H1 (cell line): ENCODE measurements at places on chromosomes 1 and 21. TPM values are rescaled to one million over a fixed set of nuclear protein-coding genes. Genes with fewer than 3 reads are reported as not detected.

Gene NUAK2
- 12.7 and 12.9 TPM in 2 replicates for total RNA-seq

DNA sequence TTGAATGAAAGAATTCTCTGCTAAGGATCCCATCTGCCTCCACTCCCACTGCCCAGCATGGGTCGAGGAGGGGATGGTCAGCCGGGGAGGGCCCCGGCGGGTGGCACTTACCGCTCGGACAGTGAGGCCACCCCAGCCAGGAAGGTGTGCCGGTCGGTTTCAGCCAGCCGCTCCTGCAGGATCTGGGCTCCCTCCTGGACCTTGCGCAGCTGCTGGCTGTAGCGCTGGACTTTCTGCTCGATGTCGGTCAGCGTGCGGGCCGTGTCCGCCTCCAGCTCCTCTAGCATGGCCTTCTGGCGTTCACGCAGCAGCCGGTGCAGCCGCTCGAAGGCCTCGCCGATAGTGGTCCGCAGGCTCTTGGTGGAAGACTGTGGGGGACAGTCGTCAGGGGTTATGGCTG, 22.3 kb downstream of the TRIM62 start:
- H3K27ac ChIP-seq = no peak overlapping the region
- no peak overlapping the region for H3K4me3 ChIP-seq
- peaks cover 4% of the 10 kb centered on the region; the same call in 1 of the 2 replicates for H3K36me3 ChIP-seq
- peaks cover 23% of the 10 kb centered on the region for H3K4me1 ChIP-seq

Gene BRDT
- total RNA-seq = not detected in 2 replicates

- DNase-seq = no peak
- H3K27me3 ChIP-seq = no peaks in the 10 kb centered on the region
- H3K36me3 ChIP-seq = no peaks in the 10 kb centered on the region
- H3K4me1 ChIP-seq = no peaks in the 10 kb centered on the region
- H3K27ac ChIP-seq = no peak overlapping the region
Observed at GRCh38 chr1:116064616-116065015, 46.6 kb upstream of the MAB21L3 start.

- H3K4me3 ChIP-seq = no peak overlapping the region
- H3K36me3 ChIP-seq = no peaks in the 10 kb centered on the region; the same call in 1 of the 2 replicates
- no peak for DNase-seq
- no peak overlapping the region for H3K27ac ChIP-seq
Observed at GRCh38 chr1:116943438-116943837, 33.7 kb downstream of the PTGFRN start.

DNA sequence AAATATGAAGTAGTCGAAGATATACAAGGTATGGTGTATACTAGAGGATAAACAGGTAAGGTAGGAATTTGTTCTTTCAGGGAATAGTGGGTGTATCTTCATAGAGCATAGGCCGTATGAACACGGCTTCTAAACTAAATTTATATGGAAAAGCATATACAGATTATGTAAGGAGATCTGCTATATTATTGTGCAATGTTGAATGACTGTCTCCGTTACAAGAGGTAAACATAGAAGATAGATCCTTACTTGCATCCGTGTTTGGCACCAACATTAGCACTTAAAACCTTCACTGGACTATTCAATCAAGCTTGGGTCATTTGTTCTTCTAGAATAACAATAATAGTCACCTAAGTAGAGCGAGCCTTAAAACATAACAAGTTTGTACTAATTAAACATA, 45.9 kb downstream of the CLEC20A start:
- no peaks in the 10 kb centered on the region for H3K27me3 ChIP-seq
- H3K36me3 ChIP-seq = peaks cover 3% of the 10 kb centered on the region; the same call in 1 of the 2 replicates
- H3K27ac ChIP-seq = no peak overlapping the region
- H3K4me1 ChIP-seq = no peaks in the 10 kb centered on the region

Gene TFF3
- 1.7 TPM in 1 of 2 replicates, not detected in the other for total RNA-seq

GRCh38 chr1:42146626-42147320, 6.4 kb upstream of the GUCA2B start:
- DNase-seq = peak; percentile 62
- no peaks in the 10 kb centered on the region for H3K27me3 ChIP-seq
- H3K36me3 ChIP-seq = no peaks in the 10 kb centered on the region
- H3K27ac ChIP-seq = no peak overlapping the region
- H3K4me3 ChIP-seq = no peak overlapping the region

DNA sequence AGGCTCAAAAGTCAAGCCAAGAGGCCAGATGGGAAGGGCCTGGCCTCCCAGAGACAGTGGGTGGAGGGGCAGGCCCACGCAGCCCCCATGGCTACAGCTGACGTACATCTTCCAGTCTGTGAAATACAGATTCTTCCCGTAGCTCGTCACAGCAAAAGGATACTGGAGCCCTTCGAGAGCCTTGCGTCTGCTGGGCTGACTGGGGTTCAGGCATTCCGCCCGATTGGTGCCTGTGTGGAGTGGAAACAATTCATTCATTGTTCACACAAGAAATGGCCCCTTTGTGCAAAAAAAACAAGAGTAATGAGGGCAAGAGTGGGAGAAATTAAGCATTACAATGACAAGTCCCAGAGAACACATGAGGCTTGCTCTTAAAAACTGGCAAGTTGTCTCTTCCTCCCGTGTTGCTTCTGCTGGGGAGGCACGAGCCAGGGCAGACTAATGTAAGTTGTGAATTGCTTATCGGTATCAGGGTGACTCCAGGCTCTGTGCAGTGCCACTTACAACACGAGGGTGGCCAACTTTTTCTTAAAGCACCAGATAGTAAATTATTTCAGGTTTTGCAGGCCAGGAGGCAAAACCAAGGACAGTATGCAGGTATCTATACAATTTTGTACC, 85.1 kb downstream of the NID1 start:
- H3K4me1 ChIP-seq = no peaks in the 10 kb centered on the region
- no peak overlapping the region for H3K4me3 ChIP-seq
- DNase-seq = no peak
- H3K27ac ChIP-seq = no peak overlapping the region

GRCh38 chr21:35517865-35518264, 468.8 kb upstream of the RUNX1 start:
- no peak overlapping the region for H3K27ac ChIP-seq
- no peak for DNase-seq
- no peak overlapping the region for H3K4me3 ChIP-seq

GRCh38 chr1:46532498-46533178, 18.8 kb downstream of the KNCN start:
- DNase-seq = no peak
- H3K27ac ChIP-seq = no peak overlapping the region
- peak overlapping the region; percentile 16; the same call in 1 of the 2 replicates for H3K4me3 ChIP-seq
- no peaks in the 10 kb centered on the region for H3K4me1 ChIP-seq

DNA sequence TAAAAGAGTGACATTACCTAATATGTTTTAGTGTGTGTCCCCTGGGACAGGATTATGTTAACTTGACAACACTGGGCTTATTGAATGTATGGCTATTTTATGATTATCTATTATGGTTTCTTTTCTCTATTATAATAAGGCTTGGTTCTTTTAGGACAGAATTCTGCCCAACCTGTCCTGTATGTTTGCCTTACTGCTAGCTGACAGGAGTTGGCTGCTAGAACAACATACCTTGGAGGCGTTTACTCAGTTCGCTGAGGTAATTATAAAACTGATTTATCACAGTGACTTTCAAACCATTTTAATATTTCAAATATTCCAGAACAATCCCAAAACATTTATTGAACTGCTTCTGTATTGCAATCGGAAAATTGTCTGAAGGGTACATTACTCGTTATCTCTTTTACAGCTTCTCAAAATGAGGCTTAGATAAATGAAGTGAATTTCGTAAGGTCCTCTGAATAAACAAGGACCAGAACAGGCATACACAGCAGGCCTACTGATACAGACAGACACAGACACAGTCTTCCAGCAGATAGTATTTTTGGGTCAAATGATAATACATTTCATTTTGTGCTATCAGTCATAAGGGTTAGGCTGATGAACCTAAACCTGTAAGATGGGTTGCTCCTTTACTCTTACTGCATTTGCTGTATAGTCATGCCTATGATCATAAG, 44.2 kb downstream of the SCYL3 start:
- no peaks in the 10 kb centered on the region for H3K4me1 ChIP-seq
- H3K4me3 ChIP-seq = no peak overlapping the region
- no peaks in the 10 kb centered on the region for H3K27me3 ChIP-seq
- H3K27ac ChIP-seq = no peak overlapping the region
- no peak for DNase-seq

DNA sequence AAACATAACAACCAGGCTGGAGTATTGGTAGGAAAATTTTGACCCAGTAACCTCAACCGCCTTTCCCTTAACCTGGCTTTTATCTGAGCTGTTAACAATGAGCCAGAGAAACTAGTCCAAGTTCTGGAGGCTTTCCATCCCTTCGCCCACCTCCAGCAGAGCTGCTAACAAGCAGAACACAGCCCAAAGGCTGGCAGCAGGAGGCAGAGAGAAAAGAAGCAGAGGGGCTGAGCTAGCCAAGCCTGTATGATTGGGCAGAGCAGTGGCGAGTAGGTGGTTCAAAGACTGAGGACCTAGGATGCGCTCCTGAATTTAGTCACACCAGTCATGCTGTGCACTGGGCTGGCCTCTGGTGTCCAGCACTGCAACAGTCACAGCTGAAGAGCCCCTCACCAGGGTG, 123.0 kb downstream of the TNR start:
- H3K4me3 ChIP-seq = no peak overlapping the region
- no peak for DNase-seq
- H3K4me1 ChIP-seq = no peaks in the 10 kb centered on the region
- no peaks in the 10 kb centered on the region for H3K36me3 ChIP-seq

DNA sequence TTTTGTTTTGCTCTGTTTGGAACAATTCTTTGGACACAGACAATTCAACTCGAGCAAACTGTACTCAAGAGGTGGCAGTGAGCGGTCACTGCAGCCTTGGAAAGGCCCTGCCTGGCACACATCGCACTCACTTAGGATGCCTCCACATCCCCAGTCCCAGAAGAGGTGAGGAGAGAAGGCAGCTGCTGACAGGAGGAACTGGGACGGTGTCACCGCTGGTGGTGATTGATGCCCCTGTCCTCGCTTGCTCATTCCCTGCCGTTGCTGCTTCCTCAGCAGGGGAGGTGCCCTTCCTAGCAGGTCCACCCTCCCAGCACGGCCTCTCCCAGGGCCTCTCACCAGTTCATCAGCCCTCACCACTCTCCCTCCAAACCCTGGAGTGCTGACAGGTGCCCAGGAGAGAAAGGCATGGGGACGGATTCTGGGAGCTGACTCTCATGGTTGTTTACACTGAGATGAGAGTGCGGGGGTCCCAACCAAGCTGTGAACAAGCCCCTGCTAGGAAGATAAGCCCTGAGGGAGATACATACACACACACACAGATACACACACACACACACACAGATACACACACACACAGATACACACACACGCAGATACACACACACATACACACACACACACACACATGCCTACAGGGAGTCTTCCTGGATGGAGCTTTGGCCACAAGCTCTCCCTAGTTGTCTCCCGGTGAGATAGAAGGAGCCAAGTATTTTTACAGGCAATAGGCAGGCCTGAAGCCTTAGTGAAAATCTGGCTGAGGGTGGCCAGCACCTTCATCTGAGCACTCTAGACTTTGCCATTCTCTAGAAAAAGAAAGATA, 101.1 kb downstream of the CDC7 start:
- no peaks in the 10 kb centered on the region for H3K36me3 ChIP-seq
- no peaks in the 10 kb centered on the region for H3K27me3 ChIP-seq
- no peak for DNase-seq

- no peak for DNase-seq
- no peaks in the 10 kb centered on the region for H3K27me3 ChIP-seq
- no peak overlapping the region for H3K27ac ChIP-seq
Observed at GRCh38 chr1:220677251-220677650, 12.9 kb upstream of the C1orf115 start.

GRCh38 chr1:166189126-166189525, 22.3 kb upstream of the FAM78B start:
- no peak overlapping the region for H3K27ac ChIP-seq
- no peaks in the 10 kb centered on the region for H3K36me3 ChIP-seq
- H3K4me3 ChIP-seq = no peak overlapping the region
- no peak for DNase-seq
- H3K27me3 ChIP-seq = no peaks in the 10 kb centered on the region
- H3K4me1 ChIP-seq = no peaks in the 10 kb centered on the region

Gene GPR52
- 0.63 TPM in 1 of 2 replicates, not detected in the other for total RNA-seq

DNA sequence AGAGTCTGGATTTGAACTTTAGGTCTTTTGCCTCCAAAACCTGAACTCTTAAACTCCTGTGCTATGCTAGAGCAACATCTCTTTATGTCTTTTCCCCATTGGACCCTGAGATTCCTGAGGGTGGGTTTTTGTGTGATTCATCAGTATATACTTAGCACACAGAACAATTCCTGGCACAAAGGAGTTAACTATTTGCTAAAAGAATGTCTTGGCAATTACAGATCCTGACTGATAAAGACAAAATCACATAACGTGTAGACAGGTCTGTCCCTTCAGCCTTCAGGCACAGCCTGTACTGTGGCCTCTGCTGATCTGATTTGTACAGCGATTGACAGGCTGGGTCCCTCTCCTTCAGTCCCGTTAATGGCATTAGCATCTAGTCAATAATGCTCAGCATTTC, 162.4 kb upstream of the BEND5 start:
- H3K27me3 ChIP-seq = no peaks in the 10 kb centered on the region
- no peak overlapping the region for H3K4me3 ChIP-seq
- no peak for DNase-seq
- H3K4me1 ChIP-seq = no peaks in the 10 kb centered on the region
- H3K27ac ChIP-seq = no peak overlapping the region
- H3K36me3 ChIP-seq = no peaks in the 10 kb centered on the region

- H3K4me3 ChIP-seq = no peak overlapping the region
- no peak for DNase-seq
- H3K27ac ChIP-seq = peak overlapping the region; percentile 61; the same call in 1 of the 2 replicates
- no peaks in the 10 kb centered on the region for H3K27me3 ChIP-seq
- H3K4me1 ChIP-seq = peaks cover 5% of the 10 kb centered on the region
Observed at GRCh38 chr1:58031416-58031815, 515.1 kb downstream of the OMA1 start.

- no peak overlapping the region for H3K4me3 ChIP-seq
- no peaks in the 10 kb centered on the region for H3K4me1 ChIP-seq
- no peaks in the 10 kb centered on the region for H3K36me3 ChIP-seq
- DNase-seq = no peak
Observed at GRCh38 chr1:91427741-91428140, 23.1 kb upstream of the HFM1 start.

- H3K27ac ChIP-seq = no peak overlapping the region
- H3K36me3 ChIP-seq = no peaks in the 10 kb centered on the region
- H3K27me3 ChIP-seq = no peaks in the 10 kb centered on the region
- peaks cover 2% of the 10 kb centered on the region; the same call in 1 of the 2 replicates for H3K4me1 ChIP-seq
- DNase-seq = no peak
Observed at GRCh38 chr1:174818014-174818616, 181.6 kb upstream of the CACYBP start.

Gene KRTAP11-1
- total RNA-seq = not detected in 2 replicates

DNA sequence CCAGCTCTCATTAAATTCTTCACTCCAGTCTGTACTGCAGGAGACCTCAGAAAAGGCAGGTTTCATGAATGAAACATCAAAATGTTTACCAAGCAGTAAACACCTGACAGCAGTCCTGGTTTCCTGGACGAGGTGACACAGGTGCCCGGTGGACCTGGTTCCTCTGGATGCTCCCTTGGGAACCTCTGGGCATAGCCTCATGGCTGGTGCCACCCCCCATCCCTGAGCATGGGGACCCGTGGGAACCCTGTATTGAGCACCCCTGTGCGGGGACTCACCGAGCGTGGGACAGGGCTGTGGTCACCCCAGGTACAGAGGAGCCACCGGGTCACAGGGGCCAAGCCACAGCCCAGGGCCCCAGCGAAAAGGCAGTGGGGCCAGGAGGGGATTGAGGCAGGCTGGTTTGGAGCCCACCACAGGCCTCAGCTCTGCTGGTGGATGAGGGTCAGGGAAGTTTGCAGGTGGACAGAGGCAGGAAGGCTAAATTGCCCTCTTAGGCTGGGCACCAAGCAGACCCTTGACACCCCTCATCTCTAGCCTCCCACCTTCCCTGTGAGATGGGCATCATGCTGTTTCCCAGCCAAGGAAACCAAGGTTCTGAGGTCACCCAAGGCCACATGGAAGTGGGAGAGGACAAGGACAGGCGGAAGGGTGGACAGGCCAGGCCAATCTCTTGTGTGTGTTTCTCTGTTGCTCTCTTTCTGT, 158.4 kb downstream of the PTPRU start:
- no peaks in the 10 kb centered on the region for H3K36me3 ChIP-seq
- DNase-seq = no peak
- H3K4me3 ChIP-seq = no peak overlapping the region
- no peak overlapping the region for H3K27ac ChIP-seq
